ENCODE measurements at places on chromosomes 11 and 22.

DNA sequence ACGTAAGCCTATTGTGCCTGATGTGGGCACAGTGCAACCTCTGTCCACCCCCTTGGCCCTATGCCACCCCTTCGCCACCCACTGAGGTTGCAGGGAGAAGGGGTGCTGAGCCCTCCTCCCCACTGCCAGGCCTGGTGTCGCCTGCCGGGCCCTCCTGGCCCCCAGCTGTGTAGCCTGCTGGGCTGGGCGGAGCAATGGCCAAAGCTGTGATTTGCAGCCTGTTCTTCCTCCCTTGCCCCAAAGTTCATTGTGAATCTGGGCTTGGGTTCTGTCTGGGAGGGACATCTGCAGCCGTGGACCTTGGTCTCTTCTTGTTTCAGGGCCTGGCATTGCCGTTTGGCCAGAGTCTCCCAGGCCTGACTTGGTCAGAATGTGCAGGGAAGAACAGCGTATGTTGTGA is 121.9 kb downstream of the PKNOX2 start:
- DNase-seq = no peak

- no peak for DNase-seq
Observed at GRCh38 chr11:47137476-47137875, 39.2 kb downstream of the ARFGAP2 start.

DNA sequence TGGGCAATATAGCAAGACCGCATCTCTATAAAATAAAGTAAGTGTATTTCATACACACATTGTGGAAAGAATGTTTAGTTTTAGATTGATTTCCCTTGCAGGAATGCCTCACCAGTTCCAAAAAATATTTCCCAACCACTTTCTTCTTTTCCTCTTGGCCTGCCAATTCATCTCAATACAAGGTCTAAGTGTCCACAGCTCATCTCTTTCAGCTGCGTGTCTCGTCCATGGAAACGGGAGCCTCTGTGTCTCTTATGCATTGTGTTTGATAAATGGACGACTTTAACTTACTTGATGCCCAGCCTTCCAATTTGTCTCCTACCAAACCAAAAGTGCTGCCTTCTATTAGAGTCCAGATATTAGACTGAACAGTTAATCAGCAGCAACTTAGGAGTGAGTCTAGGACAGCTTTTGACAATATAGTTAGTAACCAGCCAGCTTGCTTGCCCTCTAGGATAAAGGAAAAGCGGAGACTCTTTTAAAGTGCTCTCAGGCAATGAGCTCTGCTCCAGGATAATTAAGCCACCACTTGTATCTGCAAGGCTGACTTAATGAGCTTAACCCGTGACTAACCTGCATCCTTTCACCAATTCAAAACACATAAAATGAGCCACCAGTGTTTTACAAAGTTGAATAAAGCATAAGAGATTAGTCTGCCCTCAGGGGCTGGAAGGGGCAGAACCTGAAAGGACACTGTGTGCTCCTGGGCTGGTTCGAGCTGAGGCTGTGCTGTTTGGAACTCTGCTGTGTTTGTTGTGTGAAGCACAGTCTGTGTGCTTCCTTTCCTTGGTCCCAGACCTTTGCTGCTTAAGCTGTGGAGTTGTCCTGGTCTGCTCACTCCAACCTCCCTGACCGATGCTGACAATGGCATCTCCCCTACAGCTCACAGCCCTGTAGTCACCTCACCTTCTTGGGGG is 27.5 kb downstream of the FBXO7 start:
- no peak for DNase-seq

GRCh38 chr11:114183044-114183511 is 113.1 kb upstream of the NNMT start:
- DNase-seq = peak; percentile 60

DNA sequence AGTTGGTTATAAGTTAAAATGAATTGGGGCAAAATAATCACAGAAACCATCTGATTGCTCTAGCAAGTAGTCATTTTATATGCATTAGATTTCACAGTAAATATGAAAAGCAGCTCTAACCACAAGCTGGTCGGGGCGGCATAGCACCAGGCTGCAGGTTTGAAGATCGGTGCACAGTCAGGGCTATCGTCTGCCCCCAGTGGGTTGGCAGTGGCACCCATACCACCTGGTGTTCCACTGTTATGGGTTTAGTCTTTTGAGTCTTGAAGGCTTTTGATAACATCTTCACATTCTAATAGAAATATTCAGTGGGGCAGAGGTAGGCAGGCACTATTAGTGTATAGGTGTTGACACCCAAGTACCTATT is 62.1 kb downstream of the GRK3 start:
- no peak for DNase-seq

GRCh38 chr11:68471360-68472340 is 11.1 kb downstream of the PPP6R3 start:
- DNase-seq = peak; percentile 27

DNA sequence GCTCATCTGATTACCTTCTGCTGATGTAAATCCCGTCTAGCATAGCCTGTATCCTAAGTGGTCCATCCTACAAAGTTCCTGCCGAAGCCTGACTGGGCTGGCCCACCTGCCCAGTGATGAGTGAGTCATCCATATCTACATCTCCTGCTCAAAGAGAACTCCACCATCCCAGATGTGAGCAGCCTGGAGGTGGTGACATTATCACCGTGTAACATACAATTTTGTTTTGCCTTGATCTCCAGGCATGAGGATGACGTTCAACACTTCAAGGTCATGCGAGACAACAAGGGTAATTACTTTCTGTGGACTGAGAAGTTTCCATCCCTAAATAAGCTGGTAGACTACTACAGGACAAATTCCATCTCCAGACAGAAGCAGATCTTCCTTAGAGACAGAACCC is 5.6 kb downstream of the TMA7B start:
- DNase-seq = no peak

- no peak for DNase-seq
Observed at GRCh38 chr11:40387240-40387980, 1072.0 kb downstream of the LRRC4C start.

DNA sequence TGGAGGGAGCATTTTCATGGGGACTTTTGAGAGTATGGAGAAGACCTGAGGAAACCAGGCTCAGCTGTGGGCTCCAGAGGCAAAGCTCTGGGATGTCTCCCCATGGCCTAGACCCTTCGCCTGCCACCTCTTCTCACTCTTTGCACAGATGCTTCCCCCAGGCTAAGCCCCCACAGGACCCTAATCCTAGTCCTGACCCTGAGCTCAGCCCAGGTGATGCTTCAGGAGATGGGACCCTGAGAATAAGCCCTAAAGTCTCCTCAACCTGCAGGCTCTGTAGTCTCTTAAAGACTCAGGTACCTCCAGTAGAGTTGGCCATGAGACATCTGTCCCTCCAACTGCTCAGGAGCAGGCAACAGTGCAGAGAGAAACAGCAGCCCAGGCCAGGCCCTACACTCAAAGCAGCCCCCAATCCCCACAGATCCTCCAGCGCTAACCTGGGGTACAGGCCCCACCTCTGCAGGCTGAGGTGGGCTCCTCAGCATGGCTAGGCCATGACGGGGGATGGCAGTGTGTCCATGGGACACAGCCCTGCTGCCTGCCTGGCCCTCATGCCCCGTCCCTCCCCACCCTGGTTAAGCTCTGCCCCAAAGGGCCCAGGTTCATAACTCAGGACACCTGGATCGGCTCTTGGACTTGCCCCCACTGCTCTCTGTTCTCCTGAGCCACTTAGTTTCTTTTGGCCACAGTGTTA is 39.4 kb downstream of the GGTLC2 start:
- no peak for DNase-seq

DNA sequence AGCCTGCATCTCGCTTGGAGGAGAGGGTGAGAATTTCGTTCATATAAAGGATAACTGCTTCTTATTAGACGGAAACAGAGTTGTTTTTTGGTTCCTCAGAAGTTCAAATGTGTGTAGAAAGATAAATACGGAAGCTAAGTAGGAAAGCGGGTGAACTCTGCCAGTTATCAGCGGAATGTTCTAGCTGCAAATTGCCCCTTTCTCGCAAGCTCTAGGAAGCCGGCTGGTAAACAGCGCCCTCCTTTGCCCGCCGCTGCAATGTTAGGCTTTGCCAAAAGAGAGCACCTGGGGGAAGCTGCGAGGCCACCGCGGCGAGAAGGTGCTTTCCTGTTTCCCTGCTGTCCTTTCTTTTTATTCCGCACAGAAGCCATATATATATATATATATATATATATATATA is 67.0 kb downstream of the IGLL5 start:
- DNase-seq = no peak

Measured in T-helper 22 cell (primary cell).